ENCODE measurements at places on chromosomes 7 and 10. TPM values are rescaled to one million over a fixed set of nuclear protein-coding genes. Genes with fewer than 3 reads are reported as not detected.

The TAC1 gene
- total RNA-seq = 3.4 TPM

The FOXI2 gene
- not detected for total RNA-seq

The TUBAL3 gene
- total RNA-seq = 0.49 TPM

The CDH23 gene
- 75.4 TPM for total RNA-seq

The SHTN1 gene
- total RNA-seq = 19.4 TPM

The CLEC5A gene
- total RNA-seq = 0.49 TPM

The GPR22 gene
- total RNA-seq = 2.4 TPM

The GTF2I gene
- 388 TPM for total RNA-seq

The AFAP1L2 gene
- total RNA-seq = 19.6 TPM

The FLNC gene
- total RNA-seq = 92.8 TPM

The KLF14 gene
- 0.16 TPM for total RNA-seq

The PLXDC2 gene
- total RNA-seq = 65.8 TPM

The TAS2R4 gene
- total RNA-seq = 5.6 TPM

The ODAD2 gene
- 3.2 TPM for total RNA-seq

The CALN1 gene
- total RNA-seq = 9.8 TPM

The PIP gene
- not detected for total RNA-seq

The ZNF467 gene
- total RNA-seq = 4.6 TPM

The SHH gene
- 0.33 TPM for total RNA-seq

The CRTAC1 gene
- 19.3 TPM for total RNA-seq

The CPA1 gene
- total RNA-seq = 0.66 TPM

The MGAM2 gene
- 1.8 TPM for total RNA-seq

The H2BK1 gene
- not detected for total RNA-seq

The BAIAP2L1 gene
- 4.6 TPM for total RNA-seq

The OR2A12 gene
- total RNA-seq = not detected

The GIMAP4 gene
- total RNA-seq = 22.5 TPM

The IDI2 gene
- total RNA-seq = not detected

The OR13A1 gene
- total RNA-seq = not detected

The MUC12 gene
- total RNA-seq = not detected

The RBP4 gene
- 7.0 TPM for total RNA-seq

The PVRIG gene
- total RNA-seq = 0.33 TPM

The NCAPG2 gene
- 19.6 TPM for total RNA-seq

The SPDYE8 gene
- not detected for total RNA-seq

The NXPH1 gene
- total RNA-seq = 1.6 TPM

The TMEM236 gene
- total RNA-seq = 0.44 TPM

Measured in camera-type eye (tissue), 1 donor.